ENCODE measurements at places on chromosomes 6 and 20.

DNA sequence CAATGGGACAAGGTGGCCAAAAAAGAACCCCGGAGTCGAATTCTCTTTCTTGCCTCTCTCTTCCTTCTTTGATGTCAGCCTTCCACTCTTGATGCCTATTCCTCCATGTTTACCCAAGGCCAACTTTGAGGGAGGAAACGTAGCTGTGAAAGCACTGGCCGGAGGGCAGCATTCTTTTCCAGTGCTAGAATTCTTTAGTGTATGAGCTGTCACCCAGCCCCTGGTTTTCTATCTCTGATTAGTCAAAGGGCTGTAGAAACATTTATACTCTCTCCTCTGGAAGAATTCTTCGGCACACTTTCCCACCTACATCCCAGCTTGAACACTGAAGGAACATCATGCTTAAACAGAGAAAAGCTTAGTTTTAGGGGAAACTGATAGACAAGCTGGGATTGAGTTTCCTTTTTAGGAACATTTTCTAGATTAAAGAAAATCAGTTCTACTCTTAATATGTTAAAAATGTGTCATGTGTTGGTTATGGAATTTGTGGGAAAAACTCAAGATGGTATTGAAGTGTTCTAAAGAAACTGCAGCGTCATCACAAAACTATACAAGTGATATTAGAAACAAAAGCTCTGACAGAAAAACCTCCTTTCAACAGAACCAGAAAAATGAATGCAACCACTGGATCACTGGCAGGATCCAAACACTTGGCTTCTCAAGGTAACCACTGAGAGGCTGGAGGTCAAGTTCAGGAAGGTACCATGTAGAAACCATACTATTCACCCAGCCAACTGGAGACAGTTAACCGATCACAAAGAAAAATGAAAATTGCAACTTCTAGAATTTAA, 20.7 kb upstream of the UTRN start:
- DNase-seq, result no peak

GRCh38 chr6:149045404-149045803, 272.1 kb upstream of the TAB2 start:
- DNase-seq, result no peak

DNA sequence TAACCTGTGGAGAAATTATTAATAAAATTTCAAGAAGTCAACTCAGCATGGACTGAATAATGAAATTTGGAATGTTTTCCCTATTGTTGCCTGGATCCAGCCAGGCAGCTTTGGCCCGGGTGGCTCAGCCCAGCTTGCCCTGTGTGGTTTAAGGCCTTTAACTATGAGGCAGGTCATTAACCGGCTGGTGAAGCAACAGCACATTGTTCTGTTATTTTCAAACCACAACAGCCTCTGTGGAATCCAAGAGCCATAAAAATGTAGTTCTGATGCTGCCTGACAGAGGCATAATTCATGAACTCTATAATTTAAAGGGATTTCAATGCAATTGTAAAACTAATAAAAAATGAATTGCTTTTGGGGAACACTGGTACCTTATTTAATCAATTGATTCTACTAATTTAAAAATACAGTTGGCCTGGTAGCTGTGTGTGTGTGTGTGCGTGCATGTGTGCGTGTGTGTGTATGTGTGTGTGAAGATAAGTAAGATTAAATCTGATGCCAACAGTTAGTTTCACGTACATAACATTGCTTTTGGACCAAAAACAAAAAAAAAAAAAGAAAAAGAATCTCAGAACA, 117.7 kb downstream of the RPS12 start:
- DNase-seq, result no peak

DNA sequence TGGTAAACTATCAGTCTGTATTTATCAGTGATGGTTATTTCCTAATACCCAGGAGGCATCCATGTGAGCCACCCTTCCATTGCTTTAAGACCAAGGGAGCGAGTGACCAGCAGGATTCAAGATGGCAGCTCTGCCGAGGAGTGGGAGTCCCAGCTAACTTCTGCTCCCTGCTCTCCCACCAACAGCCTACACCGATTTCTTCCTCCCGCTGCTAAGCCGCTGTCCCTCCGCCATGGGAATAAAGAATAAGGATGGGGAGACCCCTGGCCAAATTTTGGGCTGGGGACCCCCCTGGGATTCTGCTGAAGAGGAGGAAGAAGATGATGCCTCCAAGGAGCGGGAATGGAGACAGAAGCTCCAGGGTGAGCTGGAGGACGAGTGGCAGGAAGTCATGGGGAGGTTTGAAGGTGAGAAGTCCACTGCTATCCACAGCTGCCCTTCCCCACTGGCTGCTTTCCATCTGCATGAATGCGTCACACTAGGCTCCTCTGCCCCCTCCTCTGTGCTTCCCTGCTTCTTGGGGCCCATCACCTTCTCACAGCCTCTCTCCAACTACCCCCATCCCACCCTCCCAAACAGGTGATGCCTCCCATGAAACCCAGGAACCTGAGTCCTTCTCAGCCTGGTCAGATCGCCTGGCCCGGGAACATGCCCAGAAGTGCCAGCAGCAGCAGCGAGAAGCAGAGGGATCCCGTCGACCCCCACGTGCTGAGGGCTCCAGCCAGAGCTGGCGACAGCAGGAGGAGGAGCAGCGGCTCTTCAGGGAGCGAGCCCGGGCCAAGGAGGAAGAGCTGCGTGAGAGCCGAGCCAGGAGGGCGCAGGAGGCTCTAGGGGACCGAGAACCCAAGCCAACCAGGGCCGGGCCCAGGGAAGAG, 10.3 kb downstream of the NFKBIL1 start:
- no peak for DNase-seq

GRCh38 chr6:54018722-54019121, 92.5 kb upstream of the MLIP start:
- DNase-seq, result no peak

GRCh38 chr6:16473184-16473907, 235.0 kb downstream of the GMPR start:
- DNase-seq, result no peak

DNA sequence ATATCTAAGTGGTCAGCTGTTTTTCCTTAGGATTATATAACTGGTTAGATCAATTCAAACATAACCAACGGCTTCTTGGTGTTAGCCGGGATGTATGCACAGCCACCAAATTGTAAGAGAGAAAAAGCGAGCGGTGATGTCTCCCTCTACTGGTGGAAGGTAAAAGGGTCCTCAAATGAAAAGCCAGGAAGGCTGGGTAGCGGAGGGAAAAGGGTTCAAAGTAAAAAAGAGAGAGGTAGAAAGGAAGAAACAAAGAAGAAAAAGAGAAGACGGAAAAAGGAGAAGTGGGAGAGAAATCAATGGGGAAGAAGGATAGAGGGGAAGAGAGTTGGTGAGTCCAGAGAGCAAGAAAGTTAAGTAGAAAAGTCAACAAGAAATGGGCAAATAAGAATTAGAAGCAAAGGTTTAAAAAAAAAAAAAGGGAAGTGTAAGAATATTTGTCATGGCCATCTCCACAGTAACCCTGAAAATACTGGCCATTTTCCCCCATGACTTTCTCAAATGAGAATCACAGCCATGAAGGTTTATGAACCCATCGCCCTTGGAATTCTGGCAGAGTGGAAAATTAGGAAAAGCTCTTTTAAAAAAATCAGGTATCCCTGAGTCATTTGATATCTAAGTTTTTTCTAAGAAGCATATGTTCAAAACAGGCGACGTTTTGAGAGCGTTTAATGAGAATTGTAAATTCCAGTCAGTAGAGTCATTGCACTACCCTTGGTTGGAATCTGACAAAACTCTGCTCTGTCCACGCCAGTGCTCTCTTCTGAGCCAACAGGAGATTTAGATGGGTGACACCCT, 155.6 kb upstream of the SNX9 start:
- no peak for DNase-seq

DNA sequence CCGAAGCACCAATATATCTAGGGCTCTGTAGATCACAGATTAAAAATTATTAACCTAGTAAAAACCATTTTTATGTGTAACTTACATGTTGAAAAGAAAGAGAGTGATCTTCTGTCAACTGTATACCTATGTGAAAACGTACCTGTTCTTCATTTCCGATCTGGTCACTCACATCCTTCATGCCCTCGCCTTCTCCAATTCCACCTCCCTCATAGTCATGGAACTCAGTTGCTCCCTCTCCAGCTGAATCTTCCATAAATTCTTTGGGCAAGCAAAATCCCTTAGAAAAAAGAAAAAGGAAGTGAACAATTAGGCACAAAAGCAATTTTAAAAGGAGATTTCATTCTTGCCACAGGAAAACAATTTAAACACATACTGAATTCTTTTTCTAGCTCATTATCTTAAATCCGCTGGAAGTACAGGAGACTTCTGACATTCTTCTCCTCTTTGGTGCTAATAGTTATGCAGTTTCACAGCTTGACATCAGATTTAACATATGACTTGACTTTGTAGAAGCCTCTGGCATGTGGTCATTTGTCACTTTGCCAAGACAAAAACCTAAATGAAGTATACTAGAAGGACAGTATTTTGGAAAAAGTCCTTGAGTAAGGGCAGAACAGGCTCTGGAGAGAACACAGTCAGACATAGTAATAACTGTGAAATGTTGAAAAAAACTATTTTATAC, 29.5 kb upstream of the LYRM2 start:
- no peak for DNase-seq

GRCh38 chr6:1786455-1787453, 177.0 kb downstream of the FOXC1 start:
- no peak for DNase-seq

DNA sequence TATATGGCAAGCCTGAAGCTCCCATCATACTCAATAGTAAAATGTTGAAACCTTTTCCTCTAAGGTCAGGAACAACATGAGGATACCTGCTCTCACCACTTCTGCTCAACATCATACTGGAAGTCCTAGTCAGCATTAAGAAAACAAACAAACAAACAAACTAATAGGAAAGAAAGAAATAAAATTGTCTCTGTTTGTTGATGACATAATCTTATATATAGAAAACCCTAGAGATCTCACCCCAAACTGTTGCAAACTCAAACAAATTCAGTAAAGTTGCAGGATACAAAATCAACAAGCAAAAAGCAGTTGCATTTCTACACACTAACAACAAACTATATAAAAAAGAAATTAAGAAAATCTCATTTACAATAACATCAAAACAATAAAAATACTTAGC, 20.5 kb downstream of the TTLL2 start:
- no peak for DNase-seq

GRCh38 chr20:39632176-39632575, 670.0 kb downstream of the DHX35 start:
- DNase-seq, result no peak

DNA sequence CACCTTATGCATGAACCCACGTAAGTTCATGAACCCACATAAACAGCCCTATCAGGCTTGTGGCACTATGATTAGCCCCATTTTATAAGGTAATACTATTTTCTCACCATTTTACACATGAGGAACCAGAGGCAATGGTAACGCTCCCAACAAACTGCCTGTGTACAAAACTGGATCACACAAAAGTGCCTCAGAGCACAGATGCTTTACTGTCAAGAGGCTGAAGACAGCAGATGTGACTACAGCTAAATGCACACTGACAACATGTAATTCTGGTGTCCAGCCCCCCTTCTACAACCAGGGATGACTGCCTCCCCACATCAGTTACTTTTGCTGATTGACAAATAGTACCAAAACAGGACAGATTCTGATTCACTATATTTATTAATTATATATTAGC, 69.6 kb downstream of the GMDS start:
- no peak for DNase-seq

DNA sequence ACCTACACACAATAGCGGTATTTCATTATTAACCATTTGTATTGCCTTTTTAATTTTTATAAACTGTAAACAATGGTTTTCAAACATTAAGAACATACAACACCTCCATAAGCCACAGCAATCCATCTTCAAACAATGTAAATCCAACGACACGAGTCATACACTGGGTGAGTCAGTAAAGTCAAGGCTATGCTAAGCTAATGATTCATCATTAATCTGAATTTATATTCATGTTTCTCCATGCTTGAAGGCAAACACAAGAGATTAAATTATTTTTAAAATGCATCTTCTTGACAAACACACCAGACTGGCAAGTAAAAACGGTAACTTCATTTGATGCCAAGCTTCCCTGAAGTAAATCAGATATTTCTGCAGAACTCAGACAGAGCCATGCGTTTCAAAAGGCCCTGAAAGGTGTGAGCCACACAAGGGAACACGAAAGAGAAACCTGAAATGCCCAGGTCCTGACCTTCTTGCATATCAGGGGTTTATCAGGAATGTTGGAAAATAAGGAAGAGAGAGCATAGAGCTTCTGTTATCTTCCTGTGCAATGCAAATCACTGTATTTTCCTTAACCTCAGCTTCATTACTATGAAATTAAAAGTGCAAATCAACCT, 162.5 kb downstream of the ALDH8A1 start:
- DNase-seq, result no peak

GRCh38 chr6:170085475-170086401, 205.1 kb downstream of the DLL1 start:
- no peak for DNase-seq

DNA sequence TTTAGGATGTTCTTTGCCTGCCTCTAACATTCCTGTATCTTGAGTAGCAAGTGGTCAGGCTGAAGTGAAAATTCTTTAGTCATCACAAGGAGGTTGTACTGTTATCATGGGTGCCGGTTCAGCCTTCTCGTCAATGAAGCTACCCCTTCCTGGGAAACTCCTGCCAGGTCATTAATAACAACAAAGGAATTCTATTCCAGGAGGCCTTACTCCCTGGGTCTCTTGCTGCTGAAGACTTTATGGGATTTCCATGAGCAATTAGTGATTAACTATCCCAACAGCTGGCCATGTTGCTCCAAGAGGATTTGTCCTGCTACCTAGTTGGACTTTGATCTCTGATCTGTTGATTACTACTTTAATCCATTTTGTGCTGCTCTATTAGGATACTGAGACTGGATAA, 62.7 kb upstream of the ELOVL5 start:
- no peak for DNase-seq

- no peak for DNase-seq
Measured at GRCh38 chr6:107712665-107713551, 111.2 kb downstream of the SCML4 start.

DNA sequence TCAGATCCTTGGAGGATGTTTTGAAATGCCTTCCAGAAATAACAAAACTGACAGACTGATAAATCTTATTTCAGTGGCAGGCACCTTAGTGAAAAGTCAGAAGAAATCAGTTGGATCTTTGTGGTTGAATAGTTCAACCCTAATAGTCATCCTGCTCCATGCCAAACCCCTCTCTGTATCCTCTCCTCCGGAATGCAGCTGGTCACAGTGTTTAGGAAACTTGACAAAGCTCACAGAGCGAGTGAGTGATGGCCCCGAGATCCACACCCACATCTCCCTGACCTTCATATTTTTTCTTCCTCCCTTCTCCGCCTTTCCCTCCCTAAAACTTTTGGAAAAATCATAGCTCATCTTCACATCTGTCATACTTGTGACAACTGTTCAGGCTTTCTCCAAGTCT, 464.8 kb upstream of the CDH4 start:
- no peak for DNase-seq

DNA sequence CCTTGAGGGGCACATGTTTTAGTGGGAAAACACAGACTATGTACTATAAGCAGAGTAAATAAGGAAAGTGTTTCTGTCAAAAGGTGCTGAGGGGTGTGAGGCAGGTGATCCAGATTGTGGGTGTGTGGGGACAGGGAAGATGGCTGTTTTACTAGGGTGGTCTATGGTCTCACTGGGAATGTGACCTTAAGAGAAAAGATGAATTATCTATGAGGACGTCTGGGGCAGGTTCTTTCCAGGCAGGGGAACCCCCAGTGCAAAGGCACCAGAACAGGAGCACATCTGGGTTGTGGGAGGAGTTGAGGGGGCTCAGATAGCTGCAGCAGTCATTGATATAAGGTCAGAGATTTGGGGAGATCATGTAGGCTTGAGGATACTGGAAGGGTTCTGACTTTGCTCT, 18.2 kb upstream of the POLR1H start:
- DNase-seq, result no peak

Data from cerebellar nuclear complex (tissue), 1 donor.